CD8-positive, alpha-beta T cell (primary cell): ENCODE measurements at places on chromosomes 11 and 22. TPM values are rescaled to one million over a fixed set of nuclear protein-coding genes. Genes with fewer than 3 reads are reported as not detected.

The CBX6 gene
- 36.0 TPM for total RNA-seq

The USP2 gene
- 3.4 TPM for total RNA-seq

The RFPL3 gene
- total RNA-seq, result not detected

- no peak for DNase-seq
Measured at GRCh38 chr11:2311353-2312133, 9.7 kb downstream of the TSPAN32 start.

- no peak for DNase-seq
Measured at GRCh38 chr22:32018056-32018455, 25.0 kb upstream of the SLC5A1 start.

DNA sequence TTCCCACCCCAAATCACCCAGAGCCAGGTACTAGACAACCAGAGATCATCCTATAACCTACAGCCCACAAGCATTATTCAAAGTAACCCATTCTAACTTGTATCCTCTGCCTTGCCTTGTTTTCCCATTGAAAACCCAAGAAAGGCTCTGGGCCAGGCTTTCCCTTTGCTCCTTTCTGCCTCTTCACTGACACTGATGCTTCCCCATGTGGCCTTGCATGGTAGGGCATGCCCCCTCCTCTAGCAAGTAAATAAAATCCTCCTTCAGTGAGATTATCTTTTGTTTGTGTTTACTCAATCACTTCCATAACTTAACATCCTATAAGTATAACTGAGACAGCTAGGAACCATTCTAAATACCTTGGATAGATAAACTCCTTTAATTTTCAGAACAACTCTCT, 65.6 kb upstream of the FAR1 start:
- DNase-seq, result no peak

The LDLRAD3 gene
- not detected for total RNA-seq

The OMP gene
- not detected for total RNA-seq
